ENCODE measurements at places on chromosomes 2 and 18.

DNA sequence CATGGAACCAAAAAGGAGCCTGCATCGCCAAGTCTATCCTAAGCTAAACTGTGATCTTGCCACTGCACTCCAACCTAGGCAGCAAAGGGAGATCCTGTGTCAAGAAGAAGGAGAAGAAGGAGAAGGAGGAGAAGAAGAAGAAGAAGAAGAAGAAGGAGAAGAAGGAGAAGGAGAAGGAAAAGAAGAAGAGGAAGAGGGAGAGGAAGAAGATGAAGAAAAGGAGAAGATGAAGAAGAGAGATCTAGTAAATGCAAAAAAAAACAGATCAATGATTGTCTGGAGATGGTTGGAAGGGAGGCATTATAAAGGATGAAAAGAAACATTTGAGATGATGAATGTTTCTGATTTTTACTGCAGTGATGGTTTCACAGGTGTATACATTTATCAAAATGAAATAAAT is 1629.0 kb upstream of the PIK3C3 start:
- no peak for DNase-seq

DNA sequence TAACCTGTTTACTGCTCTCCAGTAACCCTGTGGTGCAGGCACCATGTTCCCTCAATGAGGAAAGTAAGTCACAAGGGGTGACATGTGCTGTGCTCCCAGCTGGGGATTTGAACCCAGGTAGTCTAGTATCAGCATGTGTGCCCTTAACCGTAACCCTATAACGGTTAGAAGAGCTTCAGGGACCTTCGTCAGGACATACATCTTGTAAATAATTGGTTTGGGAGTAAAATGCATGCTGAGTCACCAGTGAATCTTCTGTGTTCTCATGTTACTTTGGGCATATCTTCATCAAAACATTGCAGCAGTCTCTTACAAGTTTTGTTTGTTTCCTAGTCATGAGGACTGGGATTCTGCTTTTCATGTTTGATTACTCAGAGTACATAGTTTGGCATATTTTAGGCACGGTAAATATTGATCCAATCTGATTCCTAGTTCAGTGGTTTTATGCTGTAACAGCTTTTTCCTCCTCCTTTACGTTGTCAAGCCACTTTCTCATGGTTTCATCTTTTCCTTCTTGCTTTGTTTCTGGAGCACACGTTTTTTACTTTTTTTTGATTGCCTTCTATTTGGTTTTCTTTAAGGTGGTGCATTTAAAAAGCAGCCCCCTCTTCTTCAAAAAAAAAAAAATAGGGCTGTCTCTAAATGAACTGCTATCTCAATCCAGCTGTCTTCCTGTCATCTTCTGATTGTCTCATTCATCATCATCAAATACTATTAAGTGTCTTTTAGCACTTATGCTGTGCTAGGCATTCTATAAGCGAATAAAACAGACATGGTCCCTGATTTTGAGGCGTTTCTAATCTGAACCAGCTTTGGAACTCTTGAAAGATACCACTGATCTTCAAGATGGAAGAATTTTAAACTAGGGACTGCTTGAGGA is 50.4 kb downstream of the CLIP4 start:
- DNase-seq = peak; percentile 84

DNA sequence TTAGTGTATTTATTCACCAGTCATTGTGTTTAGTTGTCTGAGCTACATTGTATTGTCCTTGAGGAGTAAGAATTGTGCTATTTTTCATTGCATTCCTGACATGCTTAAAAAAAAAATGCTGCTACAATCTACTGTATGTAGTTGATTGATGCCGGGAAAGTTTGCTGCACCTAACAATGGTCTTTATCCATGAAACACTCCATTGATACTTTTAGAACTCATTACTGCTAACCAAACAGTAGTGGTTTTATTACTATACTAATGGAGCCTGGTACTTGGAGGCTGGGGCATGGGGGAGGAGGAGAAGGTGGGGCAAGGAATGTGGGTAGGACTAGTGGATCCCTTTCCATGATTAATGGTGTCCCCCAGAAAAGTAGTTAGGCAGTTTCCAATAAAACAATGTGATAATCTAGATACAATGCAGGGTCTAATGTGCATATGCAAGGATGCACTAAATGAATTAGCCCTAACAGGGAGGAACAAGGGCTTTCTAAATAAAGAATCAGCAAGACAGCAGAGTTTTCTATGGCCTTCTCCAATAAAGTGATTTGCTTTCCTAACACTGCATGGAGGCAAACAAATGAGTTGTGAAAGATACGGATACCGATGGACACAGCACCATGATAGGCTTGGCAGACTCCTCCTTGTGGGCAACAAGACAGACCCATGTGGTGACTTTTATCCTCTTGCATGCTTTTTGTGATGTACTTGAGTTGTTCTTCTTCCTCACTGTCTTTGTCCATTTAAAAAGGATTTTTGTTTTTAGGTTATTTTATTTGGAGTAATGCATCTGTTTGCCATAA is 78.5 kb downstream of the FMNL2 start:
- DNase-seq = no peak

GRCh38 chr2:177754492-177754873 is 318.1 kb downstream of the PDE11A start:
- DNase-seq = no peak

DNA sequence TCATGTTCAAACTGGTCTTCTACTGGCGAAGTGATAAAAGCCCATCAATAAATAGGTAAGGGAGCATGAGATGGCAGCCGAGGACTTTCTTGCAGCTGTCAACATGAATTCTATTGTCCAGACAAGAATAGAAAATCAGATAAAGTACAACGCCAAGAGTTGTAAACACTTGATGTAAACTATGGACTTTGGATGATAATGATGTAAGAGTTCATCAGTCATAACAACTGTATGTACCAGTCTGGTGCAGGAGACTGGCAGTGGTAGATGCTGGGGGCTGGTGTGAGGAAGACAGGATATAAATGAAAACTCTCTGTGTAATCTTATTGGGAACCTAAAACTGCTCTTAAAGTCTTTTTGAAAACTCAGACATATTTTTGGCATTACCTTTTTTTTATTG is 155.9 kb upstream of the RASGRP3 start:
- DNase-seq = no peak

DNA sequence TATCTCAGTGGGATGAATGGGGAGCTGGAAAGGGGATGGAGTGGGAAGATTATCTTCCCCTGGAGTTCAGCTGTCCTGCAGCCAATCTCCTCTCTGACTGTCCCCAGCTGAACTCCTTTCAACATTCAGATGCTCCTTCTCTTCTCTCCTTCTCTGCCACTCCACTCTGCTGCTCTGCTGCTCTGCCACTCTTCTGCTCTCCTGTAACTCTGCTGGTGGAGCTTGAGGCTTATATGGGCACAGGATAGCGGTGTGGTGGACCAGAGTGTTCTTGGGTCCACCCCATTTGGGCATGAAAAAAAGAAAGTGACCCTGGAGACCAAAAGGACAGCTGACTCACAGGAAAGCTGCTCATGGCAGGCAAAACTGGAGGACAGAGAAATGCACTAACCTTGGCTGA is 26.6 kb downstream of the FAHD2B start:
- no peak for DNase-seq

DNA sequence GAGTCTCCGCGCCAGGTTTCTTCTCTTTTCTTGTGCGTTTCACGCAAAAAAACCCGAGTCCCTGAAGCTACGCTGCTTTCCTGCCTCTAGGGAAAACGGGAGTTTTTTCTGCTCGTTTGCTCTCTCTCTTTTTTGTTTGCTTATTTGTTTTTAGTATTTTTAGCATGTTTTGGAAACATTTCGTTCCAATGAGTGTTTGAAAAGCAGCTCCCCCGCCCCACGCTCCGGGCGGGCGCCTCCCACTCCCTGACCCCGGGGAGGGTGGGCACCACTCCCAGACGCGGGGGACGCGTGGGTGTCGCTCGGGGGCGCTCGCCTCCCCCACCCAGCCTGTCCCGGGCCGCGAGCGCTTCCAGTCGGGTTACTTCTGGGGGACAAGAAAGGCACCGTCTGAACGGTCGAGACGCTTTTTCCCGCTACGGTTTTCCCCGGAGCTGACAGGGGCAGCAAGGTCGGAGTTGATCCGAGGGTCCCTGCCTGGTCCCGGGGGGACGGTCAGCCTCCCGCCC is 446 bp upstream of the EFHD1 start:
- DNase-seq = peak; percentile 14

DNA sequence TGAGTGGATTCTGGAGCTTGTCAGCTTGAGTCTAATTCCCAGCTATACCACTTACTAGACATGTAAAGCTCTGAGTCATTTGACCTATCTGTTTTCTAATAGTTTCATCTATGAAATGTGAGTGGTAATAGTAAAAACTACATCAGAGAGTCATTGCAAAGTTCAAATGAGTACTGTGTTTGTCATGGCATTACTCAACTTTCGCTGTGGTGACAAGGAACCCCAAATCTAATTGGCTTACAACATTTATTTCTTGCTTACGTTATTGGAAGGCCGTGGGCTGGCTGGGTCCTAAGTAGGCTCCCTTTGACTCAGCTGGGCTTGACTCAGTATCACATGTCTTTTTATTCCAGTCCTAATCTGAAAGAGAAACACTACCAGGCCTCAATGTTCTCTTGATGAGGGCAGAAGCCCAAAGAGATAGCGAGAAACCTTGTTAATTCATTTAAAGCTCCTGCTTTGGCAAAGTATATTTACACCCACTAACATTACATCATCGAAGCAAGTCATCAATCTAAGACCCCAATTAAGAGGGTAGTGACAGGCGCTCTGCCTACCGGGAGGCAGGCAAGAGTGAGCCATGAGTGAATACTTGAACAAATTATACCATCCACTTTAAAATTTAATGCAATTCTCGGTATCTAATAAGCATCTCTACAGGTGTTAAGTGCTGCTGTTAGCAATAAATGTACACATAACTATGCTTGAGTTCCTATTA is 431.8 kb upstream of the SPHKAP start:
- peak; percentile 98 for DNase-seq

GRCh38 chr2:150729495-150729955 is 242.1 kb upstream of the RND3 start:
- no peak for DNase-seq

- peak; percentile 19 for DNase-seq
Measured at GRCh38 chr2:148042219-148042618, 21.3 kb downstream of the MBD5 start.

DNA sequence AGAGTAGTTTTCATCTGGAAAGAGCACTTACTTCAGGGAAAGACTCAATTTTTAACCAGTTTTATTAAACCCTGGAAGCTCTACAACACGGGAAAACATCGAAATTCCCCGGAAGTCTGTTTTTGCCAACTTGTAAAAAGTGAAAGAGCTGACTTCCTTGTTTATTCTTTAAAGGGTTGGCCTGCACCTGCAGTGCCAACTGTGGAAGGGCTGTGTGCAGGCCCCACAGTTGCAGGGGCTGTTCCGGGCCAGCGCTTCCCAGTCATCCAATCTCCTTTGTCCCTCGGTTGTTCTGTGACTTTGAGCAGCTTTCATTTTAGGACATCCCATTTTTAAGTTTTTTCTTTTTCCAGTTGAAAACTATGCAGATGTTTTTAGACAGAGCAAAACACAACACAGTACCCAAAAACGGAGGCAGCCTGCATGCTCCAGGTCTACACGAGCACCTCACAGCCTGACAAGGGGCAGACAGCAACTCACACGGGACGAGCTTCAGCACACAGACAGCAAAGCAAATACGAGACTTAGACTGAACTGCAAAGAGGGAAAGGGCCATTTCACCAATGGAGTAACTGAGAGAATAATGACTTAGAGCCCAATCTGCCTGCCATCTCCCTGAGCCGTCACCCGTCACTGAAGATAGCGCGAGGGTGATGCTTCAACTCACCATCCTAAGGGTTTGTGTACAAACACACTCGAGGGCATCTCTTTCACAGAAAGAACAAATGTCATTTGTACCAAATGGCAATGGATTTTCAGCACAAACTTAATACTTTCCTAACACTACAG is 70.6 kb downstream of the EMILIN2 start:
- DNase-seq = peak; percentile 19

GRCh38 chr2:224283466-224283965 is 118.4 kb downstream of the FAM124B start:
- DNase-seq = no peak

DNA sequence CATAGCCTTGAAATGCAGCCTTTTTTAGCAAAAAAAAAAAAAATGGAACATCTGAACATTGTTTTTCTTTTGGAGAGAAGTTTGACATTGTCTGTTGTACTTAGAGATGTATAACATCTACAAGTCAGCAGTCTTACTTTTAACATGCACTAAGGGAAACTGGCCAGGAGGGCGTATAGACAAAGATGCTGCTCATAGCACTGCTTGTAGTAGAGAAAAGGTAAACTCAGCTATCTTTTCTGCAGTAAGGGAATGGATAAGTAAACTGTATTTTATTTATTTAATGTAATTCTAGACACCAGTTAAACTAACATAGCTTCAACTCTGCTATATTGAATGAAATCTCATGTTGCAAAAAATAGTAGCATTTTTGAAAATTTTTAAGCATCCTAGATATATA is 489.6 kb downstream of the PTPRM start:
- DNase-seq = no peak

GRCh38 chr18:63040788-63041410 is 278.7 kb downstream of the BCL2 start:
- no peak for DNase-seq

GRCh38 chr2:2000724-2001061 is 256.4 kb upstream of the PXDN start:
- DNase-seq = no peak

- DNase-seq = no peak
Measured at GRCh38 chr2:85987266-85988174, 98.7 kb upstream of the ST3GAL5 start.

GRCh38 chr2:69827796-69828540 is 1.5 kb upstream of the GMCL1 start:
- DNase-seq = no peak

DNA sequence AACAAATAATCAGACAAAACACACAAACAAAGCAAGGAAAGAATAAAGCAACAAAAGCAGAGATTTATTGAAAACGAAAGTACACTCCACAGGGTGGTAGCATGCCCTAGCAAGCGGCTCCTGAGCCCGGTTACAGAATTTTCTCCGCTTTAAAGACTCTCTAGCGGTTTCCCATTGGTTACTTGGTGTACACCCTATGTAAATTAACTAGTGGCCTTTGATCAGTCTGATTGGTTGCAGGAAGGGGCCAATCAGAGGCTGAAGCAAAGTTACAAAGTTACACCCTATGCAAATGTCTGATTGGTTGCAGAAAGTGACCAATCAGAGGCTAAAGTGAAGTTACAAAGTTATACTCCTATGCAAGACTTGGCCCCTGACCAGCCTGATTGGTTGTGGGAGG is 242.9 kb downstream of the LDLRAD4 start:
- DNase-seq = no peak

DNA sequence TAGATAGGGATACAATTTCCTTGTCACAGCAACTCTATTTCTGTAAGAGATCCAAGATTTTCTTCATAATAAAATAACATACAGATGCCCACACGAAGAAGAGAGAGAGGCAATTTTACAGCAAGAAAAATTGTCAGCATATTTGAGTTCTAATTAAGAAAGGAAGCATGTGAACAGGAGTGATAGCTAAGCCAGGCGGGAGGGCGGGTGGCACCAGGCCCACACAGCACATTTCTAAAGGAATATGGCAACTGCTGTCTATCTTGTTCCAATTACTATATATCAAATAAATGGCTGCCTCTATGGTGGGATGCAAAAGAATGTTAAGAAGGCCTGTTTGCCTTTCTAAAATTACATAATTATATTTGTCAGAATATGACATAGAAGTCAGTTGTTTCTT is 248.3 kb upstream of the DOK6 start:
- DNase-seq = no peak

Data from foreskin fibroblast (primary cell).